ENCODE measurements at places on chromosomes 12 and 14.

- no peak overlapping the region for H3K4me3 ChIP-seq
- H3K36me3 ChIP-seq = no peaks in the 10 kb centered on the region
- no peak overlapping the region for H3K27ac ChIP-seq
Measured at GRCh38 chr14:67963545-67963944, 144.0 kb downstream of the RAD51B start.

- H3K36me3 ChIP-seq = no peaks in the 10 kb centered on the region
- H3K27ac ChIP-seq = no peak overlapping the region
- H3K4me3 ChIP-seq = no peak overlapping the region
- H3K27me3 ChIP-seq = no peaks in the 10 kb centered on the region
- DNase-seq = no peak
- H3K4me1 ChIP-seq = no peaks in the 10 kb centered on the region
Measured at GRCh38 chr14:58677996-58678395, 40.2 kb downstream of the DACT1 start.

DNA sequence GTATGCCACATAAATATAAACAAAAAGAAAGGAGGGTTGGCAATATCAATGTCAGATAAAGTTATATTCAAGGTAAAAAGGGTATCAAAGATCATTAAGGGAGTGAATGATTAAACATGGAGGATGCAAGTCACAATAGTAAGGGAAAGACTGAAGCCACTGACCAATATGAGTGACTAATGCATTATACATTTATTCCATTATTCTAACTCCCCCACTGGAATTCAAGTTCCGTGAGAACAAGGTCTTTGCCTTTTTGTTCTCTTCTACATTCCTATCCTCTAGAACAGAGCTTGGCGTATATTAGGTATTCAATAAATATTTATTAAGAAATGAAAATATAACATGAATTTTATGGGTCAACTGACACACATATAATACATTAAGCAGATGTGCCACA lies 30.7 kb downstream of the MAP4K5 start:
- H3K4me1 ChIP-seq = peaks cover 23% of the 10 kb centered on the region
- peaks cover 33% of the 10 kb centered on the region for H3K36me3 ChIP-seq
- no peak overlapping the region for H3K4me3 ChIP-seq
- DNase-seq = no peak
- H3K27me3 ChIP-seq = no peaks in the 10 kb centered on the region
- H3K27ac ChIP-seq = peak overlapping the region; percentile 95

DNA sequence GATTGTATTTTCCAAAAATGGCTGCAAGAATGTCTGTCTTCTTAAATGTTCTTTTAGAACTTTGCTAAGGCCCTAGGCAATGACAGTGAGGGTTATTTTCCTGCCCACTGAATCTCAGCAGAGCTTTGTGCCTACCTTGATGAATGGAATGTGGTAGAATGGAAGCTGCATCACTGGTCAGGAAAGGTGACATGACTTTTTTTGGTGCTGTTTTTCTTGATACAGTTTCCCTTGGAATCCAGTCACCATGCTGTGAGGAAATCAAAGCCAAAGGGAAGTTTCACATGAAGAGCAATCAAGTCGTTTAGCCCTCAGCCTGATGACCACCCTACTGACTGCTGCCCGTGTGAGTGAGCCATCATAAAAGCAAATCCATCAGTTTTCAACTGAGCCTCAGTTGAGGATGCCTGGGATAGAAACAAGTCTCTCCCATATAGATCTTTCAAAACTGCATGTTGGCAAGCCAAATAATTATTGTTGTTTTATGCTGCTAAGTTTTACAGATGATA lies 886.0 kb upstream of the FBXO33 start:
- no peak overlapping the region for H3K27ac ChIP-seq
- H3K4me1 ChIP-seq = no peaks in the 10 kb centered on the region
- no peak overlapping the region for H3K4me3 ChIP-seq
- H3K27me3 ChIP-seq = no peaks in the 10 kb centered on the region
- DNase-seq = no peak
- no peaks in the 10 kb centered on the region for H3K36me3 ChIP-seq

- no peak overlapping the region for H3K4me3 ChIP-seq
- DNase-seq = peak; percentile 46
- H3K36me3 ChIP-seq = peaks cover 65% of the 10 kb centered on the region
- no peaks in the 10 kb centered on the region for H3K4me1 ChIP-seq
Measured at GRCh38 chr12:122356192-122356635, 66.3 kb downstream of the CLIP1 start.

DNA sequence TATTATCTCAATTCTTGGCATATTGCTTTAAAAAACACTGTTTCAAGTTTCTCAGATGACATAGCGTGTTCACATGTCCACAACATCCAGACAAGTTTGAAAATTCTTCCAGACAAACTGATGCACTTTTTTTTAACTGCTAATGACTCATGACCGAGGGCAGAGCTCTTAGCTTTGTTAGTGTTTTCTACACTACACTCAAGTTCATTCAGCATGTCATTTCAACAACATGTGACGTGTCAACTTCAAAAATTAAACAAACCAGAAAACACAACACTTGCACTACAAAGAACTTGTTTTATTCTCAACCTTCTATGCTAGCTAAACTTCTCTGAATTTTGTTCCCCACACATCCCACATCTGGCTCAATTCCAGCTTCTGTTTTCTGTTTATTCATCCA lies 1186.3 kb upstream of the FLRT2 start:
- H3K4me3 ChIP-seq = no peak overlapping the region
- H3K36me3 ChIP-seq = no peaks in the 10 kb centered on the region
- H3K4me1 ChIP-seq = peaks cover 4% of the 10 kb centered on the region
- no peak overlapping the region for H3K27ac ChIP-seq
- no peaks in the 10 kb centered on the region for H3K27me3 ChIP-seq

- DNase-seq = no peak
- no peak overlapping the region for H3K4me3 ChIP-seq
- H3K36me3 ChIP-seq = no peaks in the 10 kb centered on the region
Measured at GRCh38 chr14:35944847-35945246, 118.7 kb downstream of the BRMS1L start.

- no peaks in the 10 kb centered on the region for H3K27me3 ChIP-seq
- no peaks in the 10 kb centered on the region for H3K4me1 ChIP-seq
- DNase-seq = no peak
- no peak overlapping the region for H3K4me3 ChIP-seq
- H3K36me3 ChIP-seq = no peaks in the 10 kb centered on the region
- H3K27ac ChIP-seq = no peak overlapping the region
Measured at GRCh38 chr14:33408291-33408690, 469.6 kb downstream of the NPAS3 start.

Measured in SJSA1 (cell line).